NCI-H2227 treated with DMSO at 0.1 percent for 48 hours (cell line): ENCODE measurements at places on chromosomes 1 and 21.

DNA sequence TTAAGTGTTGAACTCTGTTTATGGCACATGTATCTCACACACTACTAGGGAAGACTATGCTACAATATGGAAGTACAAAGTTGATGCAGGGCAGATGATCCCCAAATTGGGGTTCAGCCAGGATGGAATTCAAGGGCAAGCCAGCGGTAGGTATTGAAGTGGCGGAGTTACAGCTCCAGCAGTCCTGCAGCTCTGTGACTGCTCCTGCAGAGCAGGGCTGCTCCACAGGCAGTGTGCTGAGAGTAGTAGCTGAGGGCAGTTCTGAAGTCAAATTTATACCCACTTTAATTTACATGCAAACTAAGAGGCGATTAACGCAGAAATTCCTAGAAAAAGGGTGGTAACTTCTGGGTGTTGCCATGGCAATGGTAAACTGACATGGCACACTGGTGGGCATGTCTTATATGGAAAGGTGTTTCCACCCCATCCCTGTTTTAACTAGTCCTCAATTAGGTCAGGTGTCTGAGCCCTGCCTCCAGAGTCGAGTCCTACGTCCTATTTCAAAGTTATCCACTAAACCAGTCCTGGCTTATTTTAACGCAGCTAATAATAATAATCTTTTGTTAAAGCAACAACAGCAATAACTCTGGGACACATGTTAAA lies 20.6 kb upstream of the CENPF start:
- no peak for DNase-seq

- DNase-seq = no peak
These were observed 197.2 kb downstream of the ADSS2 start for GRCh38 chr1:244254467-244254866.

GRCh38 chr1:47635111-47635510 lies 197.3 kb downstream of the FOXD2 start:
- no peak for DNase-seq

GRCh38 chr1:97796711-97797110 lies 124.1 kb downstream of the DPYD start:
- no peak for DNase-seq

DNA sequence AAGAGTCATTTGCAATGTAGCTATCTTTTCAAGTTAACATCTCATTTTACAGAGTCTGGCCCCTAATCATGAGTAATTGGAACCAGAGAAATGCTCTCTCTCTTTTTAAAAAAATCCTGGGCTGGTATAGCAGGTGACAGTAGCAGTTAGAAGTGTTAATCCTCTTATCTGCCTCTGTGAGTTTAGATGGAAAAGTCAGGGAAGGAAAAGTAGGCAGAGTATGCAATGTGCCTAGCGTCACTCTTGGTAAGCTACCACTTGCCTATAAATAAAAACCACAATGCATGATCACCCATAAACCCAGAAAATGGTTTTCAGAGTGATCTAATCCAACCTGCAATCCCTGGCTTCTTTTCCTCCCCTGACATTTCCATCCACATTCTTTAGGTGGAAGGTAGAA lies 43.2 kb downstream of the UTP25 start:
- DNase-seq = no peak
